ENCODE measurements at places on chromosomes 6 and 20.

GRCh38 chr20:46400828-46401477, 5.5 kb downstream of the ELMO2 start:
- no peak for DNase-seq

- DNase-seq: no peak
Measured at GRCh38 chr20:58542411-58543095, 27.4 kb upstream of the APCDD1L start.

- no peak for DNase-seq
Measured at GRCh38 chr6:44232676-44233566, 9.5 kb downstream of the SLC29A1 start.

- no peak for DNase-seq
Measured at GRCh38 chr6:146910611-146911010, 293.6 kb upstream of the STXBP5 start.

DNA sequence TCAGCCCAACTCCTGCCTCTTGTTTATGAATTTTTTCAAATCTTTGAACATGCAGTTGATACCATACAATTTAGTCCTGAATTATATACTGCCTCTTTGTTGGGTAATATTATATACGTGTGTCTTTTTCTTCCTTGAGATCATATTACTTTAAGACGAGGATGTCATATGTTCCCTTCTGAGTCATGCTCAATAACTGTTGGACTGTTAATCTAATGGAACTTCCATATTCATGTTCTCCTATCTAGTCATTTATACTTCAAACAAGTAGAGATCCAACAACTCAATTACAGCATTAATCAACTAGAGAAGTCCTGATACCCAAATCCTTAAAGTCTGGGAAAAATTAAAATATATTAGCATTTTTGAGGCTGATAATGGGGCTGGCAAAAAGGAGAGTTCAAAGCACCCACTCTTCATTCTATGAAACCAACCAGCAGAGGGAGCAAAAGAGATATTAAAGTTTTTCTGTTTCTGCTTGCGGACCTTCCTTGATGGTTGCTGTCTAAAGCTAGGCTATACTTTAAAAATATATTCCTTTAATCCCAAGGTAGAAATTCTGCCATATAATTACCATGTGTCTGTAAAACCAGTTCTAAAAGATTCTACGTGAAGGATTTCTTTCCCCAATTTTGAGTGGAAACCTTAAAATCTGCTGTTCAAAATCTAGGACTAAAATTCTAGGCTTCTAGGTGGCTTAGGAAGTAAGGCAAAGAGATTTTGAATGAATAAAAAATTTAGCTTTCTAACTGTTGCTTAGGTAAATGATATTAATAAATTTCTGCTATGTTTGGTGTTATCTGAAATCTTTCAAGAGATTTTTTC, 498.9 kb downstream of the BCKDHB start:
- DNase-seq: no peak

DNA sequence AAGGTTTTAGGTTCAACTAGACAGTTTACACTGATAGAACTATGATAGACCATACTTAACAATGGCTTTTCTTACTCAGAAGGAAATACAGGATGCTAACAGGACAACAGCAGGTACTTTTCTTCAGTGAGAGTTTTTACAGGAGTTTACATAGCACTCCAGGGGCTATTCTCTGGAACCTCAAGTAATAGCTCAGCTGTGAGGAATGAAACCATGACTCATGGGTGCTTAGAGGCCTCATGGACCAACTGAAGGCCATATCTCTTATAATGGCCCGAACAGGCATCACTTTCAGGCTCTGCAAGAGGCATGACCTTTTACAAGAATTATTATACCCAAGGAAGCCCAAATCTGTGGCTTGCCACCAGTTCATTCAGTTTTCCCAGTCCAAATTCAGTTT, 31.8 kb downstream of the TREML1 start:
- no peak for DNase-seq

DNA sequence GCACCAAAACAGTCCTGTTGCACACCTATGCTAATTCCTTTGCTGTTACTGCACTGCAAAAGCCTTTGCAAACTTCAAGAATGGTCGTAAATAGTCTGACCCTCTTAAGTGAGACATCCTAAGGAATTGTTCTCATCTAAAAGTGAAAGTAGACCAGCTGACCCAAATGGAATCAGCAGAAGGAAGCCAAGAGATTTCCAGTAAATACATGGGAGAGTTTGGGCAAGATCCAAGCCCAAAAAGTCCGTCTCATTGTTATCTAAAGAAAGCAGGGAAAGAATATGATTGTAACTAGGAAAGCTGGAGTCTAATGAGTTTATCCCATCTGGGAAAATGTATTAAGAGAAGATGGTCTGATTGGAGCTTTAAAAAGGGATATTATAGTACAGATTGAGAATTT, 43.0 kb upstream of the HIVEP1 start:
- DNase-seq: no peak

DNA sequence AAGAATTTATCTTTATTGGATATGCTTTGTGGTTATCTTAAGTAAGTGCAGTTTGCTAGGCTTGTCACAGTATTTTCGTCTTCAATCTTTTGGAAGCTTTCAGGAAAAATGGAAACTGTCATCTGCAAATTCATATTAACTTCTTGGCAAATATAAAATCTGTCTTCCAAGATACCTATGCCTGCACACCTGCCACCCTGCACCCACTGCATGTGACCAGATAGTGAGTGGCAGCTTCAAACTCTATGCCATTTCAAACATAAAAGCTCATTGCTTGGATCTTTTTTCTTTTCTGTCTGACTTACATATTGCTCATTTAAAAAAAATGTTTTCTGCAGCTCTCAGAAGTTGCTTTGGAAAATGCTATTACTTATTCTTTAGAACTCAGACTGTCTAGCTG, 14.1 kb downstream of the OPRM1 start:
- no peak for DNase-seq

- DNase-seq: no peak
Measured at GRCh38 chr20:36093025-36093803, 61.3 kb upstream of the EPB41L1 start.

DNA sequence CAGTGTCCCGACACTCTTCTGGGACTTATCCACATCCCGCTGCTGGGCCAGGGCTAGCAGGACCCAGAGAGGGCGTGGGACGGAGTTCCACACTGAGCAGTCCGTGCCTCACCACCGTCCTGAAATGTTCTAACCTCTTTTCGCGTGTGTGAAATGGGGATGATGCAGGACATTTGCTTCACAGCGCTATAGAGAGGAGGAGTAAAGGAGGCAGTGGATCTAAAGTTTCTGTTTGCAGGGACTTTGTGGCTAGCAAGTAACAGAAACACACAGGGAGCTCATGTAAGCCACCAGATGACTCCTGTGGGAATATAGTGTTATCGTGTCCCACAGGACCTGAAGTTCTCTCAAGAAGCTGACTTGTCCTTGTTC, 634 bp downstream of the ITPA start:
- no peak for DNase-seq

- DNase-seq: no peak
Measured at GRCh38 chr6:150991487-150991886, 126.0 kb downstream of the MTHFD1L start.

DNA sequence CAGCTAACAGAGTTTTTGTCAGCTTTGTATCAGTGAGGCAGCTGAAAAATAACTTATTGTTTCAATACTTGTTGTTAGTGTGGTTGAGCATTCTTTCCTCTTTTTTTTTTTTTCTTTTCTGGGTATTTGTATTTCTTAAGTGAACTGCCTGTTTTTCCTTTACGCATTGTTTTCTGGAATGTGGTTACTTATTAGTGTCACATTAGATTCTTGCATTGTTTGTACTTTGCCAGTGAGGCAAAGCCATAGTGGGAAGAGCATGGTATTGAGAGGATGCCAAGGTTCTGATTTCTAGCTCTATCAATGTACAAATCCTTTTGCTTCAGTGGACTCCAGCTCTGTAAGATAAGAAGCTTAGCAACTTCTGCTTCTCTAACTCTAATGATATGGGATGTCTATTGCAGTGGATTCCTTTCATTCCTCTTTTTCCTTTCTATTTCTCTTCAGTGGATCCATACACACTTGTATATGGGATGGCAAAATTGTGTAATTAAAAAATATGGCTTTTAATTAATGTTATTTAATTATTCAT, 3.9 kb downstream of the CDKAL1 start:
- no peak for DNase-seq

DNA sequence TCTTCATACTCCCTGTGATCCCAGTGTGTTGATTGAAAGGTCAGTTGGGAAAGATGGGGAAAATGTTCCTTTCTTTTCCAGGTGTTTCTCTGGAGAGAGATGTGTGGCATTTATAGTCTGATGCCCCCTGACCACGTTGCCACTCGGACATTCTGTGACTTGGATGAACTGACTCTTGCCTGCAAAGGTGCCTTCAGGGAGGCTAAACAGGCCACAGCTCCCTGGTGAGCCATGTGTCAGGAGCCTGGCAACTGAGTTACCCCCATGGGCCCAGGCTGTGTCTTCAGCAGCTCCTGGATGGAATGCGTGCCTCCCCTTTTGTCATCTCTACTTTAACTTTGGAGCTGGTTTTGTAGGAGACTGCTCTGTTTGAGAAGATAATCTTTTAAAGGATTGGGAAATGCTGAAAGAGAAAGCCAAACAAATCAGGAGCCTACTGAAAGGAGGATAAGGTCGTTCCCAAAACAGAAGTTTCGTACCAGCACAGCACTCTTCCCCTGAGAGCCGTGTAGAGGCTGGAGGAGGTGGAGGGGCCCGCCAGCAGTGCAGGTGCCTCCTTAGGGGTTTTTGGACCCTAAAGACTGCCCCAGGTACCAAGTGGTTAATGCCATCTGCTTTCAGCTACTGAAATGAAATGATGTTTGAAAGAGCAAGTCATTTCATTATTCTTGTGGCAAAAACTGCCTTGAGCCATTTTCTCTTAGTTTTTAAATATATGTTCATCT, 322.8 kb downstream of the ZFAND3 start:
- DNase-seq: no peak

- no peak for DNase-seq
Measured at GRCh38 chr6:22251348-22251747, 45.5 kb downstream of the PRL start.

DNA sequence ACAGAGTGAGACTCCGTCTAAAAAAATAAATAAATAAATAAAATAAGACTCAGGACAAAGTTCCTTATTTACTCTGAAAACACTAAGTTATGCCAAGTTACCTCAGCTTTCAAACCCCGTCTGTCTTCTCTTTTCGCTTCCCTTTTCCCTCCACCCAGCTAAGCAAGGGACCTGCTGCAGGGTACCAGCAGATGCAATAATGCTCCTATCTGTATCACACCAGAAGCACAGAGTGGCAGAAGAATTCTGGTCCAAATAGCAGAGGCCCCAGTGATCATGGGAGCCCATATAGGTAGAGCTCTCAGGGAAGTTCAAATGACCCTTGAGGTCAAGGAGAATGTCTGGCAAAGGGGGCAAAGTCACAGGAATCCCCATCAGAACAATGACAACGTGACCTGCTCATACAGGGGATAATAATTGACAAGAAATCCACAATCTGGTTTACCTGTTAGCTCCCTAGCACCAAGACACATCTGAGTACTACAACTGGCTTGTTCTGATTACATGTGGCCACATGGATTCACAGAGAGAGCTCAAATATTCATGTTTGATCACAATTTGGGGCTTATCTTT, 8.7 kb downstream of the GCM1 start:
- no peak for DNase-seq

DNA sequence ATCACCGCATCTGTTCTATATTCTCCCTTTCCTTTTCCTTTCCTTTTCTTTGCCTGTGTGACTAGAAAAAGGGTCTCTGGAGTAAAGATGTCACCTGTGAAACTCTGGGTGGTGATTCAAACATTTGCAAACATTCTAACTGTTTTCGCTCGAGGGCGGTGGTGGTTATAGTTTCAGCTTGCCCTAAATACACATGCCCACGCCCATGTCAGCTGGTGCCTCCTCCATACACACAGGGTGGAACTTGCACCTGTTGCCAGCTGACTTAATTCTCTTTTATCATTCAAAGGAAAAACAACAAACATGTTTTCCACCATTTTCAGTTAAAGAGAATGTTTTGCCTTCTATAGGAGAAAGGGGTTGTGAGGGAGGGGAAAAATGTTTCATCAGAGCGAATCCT, 381.9 kb upstream of the ARID1B start:
- DNase-seq: no peak

GRCh38 chr6:45965007-45965406, 50.7 kb downstream of the CLIC5 start:
- no peak for DNase-seq

- no peak for DNase-seq
Measured at GRCh38 chr6:37432590-37432915, 468 bp upstream of the CMTR1 start.

- DNase-seq: no peak
Measured at GRCh38 chr6:124679387-124679786, 282.9 kb upstream of the RNF217 start.

- DNase-seq: no peak
Measured at GRCh38 chr20:63025534-63026331, 19.0 kb upstream of the BHLHE23 start.

- DNase-seq: no peak
Measured at GRCh38 chr6:143125455-143125854, 64.8 kb downstream of the AIG1 start.

GRCh38 chr6:84641076-84641475, 123.3 kb downstream of the TBX18 start:
- no peak for DNase-seq

DNA sequence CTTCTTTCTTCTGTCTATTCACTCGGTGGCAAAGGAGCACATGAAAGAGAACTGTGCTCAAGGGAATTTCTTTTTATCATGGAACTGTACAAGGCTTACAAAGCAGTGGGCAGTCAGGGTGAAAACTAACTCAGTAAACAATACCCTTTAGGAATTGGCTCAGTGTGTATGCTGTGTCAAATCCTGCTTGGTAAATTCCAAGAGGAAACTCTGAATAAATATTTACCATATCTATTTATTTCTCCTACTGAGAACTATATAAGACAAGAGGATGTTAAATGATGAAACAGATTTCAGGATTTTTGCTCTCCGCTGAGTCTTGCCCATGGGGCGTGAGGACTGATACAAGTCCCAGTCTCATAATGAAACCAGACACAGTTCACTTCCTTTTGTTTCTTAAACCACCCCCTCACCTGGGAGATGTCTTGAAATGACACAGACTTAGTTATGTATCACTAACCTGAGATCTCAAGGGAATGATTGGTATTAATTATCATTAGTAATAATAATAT, 188.8 kb downstream of the BACH2 start:
- no peak for DNase-seq

- no peak for DNase-seq
Measured at GRCh38 chr6:3803627-3804468, 45.3 kb upstream of the FAM50B start.

GRCh38 chr6:99905209-99906106, 88.6 kb downstream of the MCHR2 start:
- no peak for DNase-seq

- DNase-seq: no peak
Measured at GRCh38 chr6:100266494-100267401, 198.0 kb downstream of the SIM1 start.

DNA sequence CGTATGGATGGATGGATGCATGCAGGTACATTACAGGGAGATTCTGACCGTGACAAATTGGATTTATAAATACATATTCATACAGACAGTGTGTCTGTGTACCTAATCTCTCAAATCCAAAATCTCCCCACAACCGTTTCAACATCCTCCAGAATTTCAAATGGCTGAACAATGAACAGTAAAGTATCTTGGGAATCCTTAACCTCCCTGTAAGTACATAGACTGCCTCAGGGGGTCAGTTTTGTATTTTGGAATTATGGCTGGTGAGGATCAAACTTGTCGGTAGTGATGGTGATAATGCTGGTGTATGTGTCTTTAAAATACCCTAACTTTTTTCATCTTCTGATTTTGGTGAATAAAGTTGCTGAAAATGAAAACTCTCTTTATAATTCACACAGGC, 246.2 kb downstream of the FOXC1 start:
- DNase-seq: no peak
